ENCODE measurements at places on chromosomes 6 and 20. TPM values are rescaled to one million over a fixed set of nuclear protein-coding genes. Genes with fewer than 3 reads are reported as not detected.

GRCh38 chr6:166005401-166005943, 162.2 kb downstream of the TBXT start:
- DNase-seq: peak; percentile 75

DNA sequence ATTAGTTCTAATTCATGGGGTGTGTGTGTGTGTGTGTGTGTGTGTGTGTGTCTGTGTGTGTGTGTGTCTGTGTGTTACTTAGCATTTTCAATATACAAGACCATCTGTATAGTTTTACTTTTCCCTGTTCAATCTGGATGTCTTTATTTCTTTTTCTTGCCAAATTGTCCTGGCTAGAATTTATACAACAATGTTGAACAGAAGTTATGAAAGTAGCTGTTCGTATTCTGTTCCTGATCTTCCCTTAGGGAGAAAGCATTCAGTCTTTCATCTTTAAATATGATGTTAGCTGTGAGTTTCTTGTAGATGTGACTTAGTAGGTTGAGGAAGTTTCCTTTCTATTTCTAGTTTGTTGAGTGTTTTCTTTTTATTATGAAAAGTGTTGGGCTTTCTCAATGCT, 334.7 kb upstream of the RNF24 start:
- DNase-seq: no peak

- peak; percentile 36 for DNase-seq
Measured at GRCh38 chr20:41080866-41081265, 52.2 kb downstream of the TOP1 start.

Gene HEY2
- total RNA-seq: not detected

Gene SCRT2
- not detected for total RNA-seq
